H1 (cell line): ENCODE measurements at places on chromosomes 1 and 21.

- DNase-seq: no peak
These were observed 6.3 kb downstream of the MORN1 start for GRCh38 chr1:2384941-2385481.

DNA sequence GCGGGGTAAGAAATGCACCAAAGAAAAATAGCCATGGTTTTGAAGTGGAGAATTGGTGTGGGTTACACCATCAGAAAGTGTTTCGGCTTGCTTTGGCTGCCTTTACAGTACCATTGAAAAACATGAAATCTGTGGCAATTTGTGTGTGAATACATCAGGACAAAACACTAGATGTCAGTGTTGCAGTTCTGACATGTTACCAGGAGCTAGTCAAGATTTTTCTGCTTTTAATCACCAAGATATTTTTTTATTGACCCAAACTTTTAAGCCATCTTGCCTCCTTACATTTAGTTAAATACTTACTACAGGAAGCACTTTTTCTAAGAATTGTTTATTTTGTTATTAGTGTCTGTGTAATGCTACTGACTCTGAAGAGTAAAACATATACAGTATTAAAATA is 14.3 kb downstream of the RRP15 start:
- DNase-seq: no peak

DNA sequence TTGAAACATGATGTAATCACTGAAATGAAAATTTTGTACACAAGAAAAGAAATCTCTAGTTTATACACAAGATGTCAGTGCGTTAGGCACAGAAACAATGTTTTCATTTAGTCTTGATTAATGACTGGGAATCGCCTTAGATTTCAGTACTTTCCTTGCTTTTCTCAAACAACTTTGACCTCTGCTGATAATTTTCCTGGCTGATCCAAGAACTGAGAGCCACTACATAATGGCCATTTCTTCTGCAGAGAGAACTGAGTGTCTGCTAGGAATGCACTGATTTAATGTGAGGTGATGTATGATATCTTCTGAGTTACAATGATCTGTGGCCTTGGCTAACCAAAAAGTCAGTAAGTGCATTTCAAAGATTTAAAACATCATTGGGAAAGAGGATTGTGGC is 308.1 kb downstream of the CTH start:
- no peak for DNase-seq

DNA sequence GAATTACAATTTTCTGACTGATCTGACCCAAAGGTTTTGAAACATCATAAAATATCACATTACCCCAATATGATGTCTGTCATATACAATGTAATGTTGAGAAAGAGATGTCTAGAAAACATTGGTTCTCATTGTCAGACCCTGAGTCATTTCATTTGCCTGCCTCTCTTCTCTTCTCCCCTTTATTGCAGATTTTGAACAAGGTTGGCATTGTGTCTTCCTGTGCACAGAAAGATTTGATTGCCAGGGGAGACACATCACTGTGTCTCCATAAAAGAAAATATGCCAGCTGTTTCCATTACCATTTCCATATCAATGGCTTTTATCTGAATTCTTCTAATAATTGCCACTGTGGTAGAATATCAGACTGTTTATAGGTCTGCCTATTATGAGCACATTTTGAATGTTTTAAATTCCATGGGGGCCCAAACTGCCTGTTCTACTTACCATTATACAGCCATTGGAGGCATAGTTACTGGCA is 65.6 kb downstream of the IFI44 start:
- no peak for DNase-seq

GRCh38 chr1:191546803-191547202 is 611.5 kb upstream of the RGS18 start:
- no peak for DNase-seq

DNA sequence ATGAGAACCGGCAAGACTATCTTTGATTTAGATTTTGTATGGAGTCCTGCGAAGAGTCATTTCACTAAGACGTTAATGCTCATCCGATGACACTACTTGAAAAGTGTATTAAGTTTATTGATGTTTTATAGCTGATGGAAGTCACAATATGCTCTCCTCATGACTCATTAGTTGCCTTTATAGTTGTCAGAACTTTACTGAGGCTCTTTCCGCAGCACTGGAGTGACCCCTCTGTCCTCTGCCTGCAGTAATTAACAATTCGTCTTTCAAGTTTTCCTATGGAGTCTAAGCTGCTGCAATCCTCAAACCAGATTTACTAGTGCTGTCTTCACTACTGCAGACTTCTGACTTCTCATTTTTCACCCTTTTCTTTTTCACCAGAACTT is 853 bp downstream of the USP16 start:
- no peak for DNase-seq

GRCh38 chr1:62437273-62437940 is 558 bp downstream of the USP1 start:
- no peak for DNase-seq

GRCh38 chr21:29264721-29265120 is 34.0 kb upstream of the BACH1 start:
- DNase-seq: no peak

GRCh38 chr1:115668579-115668978 is 26.8 kb downstream of the VANGL1 start:
- DNase-seq: no peak

GRCh38 chr21:29185172-29185571 is 54.7 kb downstream of the MAP3K7CL start:
- DNase-seq: no peak

- no peak for DNase-seq
These were observed 2.7 kb upstream of the MIS18A start for GRCh38 chr21:32281531-32281930.

DNA sequence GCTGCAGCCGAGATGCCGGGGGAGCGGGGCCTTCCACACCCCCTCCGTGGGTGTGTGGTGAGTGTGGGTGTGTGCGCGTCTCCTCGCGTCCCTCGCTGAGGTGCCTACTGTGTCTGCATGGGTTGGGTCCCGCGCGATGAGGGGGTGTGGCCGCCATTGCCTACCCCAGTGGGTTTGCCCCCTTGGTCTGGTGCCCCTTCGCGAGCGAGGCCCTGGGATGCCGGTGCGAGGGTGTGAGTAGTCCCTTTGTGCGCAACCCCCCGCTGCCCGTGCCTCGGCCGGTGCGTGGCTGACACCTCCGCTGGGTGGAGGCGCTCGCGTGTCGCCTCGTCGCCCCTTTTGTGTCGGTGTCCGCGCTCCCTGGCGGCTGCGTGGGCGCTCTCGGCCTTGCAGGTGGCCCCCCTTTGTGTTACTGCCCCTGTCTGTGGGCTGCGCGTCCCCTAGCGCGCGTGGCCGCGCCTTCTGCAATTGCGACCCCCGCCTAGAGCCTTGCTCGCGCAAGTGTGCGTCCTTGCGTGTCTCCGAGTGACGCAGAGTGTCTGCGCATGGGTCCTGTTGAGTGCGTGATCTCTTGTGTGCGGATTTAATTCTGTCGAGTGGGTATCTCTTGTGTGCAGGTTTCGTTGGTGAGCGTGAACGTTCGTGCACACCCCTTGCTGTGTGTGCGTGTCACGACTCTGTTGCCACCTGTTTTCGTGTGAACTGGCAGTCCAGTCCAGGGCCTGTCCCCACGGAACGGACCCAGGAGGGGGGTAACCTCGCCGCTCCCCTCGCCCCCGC is 553 bp downstream of the TTC3 start:
- no peak for DNase-seq

GRCh38 chr1:109649491-109649914 is 6.4 kb upstream of the GSTM4 start:
- no peak for DNase-seq

GRCh38 chr1:224815647-224816046 is 113.8 kb upstream of the DNAH14 start:
- DNase-seq: no peak

- DNase-seq: no peak
These were observed 33.1 kb downstream of the KCNJ15 start for GRCh38 chr21:38289705-38290485.

GRCh38 chr1:235147269-235147668 is 13.8 kb downstream of the RBM34 start:
- DNase-seq: peak; percentile 3

GRCh38 chr1:177170756-177171535 is at the start of gene BRINP2:
Gene BRINP2 (plus strand): TSS chr1:177170958. CDS start chr1:177229877, 58,919 bp downstream.
- peak; percentile 89 for DNase-seq

- DNase-seq: no peak
These were observed 455.3 kb upstream of the USP24 start for GRCh38 chr1:55670331-55671082.

GRCh38 chr1:152884966-152885624 is 7.0 kb downstream of the SMCP start:
- no peak for DNase-seq

- DNase-seq: no peak
These were observed 8.7 kb downstream of the CD55 start for GRCh38 chr1:207330011-207330710.

DNA sequence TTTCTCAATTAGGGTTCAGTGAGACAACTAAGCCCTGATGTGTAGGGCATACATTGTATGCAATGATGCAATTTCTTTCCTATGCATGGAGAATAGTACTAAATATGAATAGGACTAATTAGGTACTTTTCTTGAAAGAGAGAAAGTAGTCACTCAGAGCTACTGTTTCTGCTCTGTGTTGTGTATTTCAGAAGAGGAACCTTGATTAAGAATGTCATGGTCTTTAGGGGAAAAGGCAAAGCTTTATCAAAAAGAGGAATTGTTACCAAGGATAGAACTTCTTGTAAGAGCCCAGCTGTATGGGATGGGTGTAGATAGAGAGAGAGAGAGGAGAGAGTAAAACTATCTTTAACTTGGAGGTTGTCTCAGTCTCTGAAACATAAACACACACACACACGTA is 49.1 kb downstream of the HLX start:
- no peak for DNase-seq

GRCh38 chr1:156414461-156415064 is 45.6 kb downstream of the RHBG start:
- DNase-seq: no peak

DNA sequence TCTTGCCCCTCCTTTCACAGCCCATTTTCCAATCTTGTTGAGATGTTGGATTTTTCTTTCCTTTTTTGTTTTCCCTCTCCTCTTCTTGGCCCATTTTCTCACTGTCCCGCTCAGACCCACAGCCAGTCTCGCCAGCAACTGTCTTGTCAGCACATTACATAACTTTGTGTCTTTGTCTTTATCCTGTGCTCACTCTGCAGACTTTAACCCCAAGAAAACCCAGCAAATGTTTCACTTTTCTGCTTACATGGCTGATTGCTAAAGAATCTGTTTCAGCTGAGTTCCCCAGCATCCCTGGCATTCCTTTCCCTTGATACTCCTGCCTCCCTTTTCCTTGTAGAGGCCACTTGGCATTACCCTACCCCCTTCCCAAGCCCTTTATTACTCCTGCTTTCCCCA is 74.6 kb downstream of the ZNF648 start:
- DNase-seq: no peak

GRCh38 chr1:18008081-18008480 is 99.5 kb upstream of the IGSF21 start:
- no peak for DNase-seq
